Posterior cingulate gyrus (tissue), 11 donors: ENCODE measurements at places on chromosomes 5 and 9.

DNA sequence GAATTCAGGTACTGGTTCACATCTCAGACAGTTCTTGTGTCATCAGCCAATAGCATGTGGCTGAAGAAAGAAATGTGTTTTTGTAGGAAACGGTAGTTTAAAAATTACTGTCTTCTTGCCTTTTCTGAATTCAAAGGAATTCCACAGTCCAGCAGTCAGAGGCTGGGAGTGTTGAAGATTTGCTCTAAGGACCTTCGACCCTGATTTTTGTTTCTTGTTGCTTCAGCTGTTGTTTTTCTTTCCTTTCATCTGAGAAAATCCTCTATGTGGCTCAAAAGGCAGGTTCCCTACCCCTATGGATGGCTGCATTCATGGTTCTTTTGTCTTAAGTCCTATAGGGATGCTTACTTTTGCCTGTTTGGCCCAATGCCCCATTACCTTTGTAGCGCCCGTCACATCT is 304.9 kb downstream of the TMEM167A start:
- no peak for DNase-seq

DNA sequence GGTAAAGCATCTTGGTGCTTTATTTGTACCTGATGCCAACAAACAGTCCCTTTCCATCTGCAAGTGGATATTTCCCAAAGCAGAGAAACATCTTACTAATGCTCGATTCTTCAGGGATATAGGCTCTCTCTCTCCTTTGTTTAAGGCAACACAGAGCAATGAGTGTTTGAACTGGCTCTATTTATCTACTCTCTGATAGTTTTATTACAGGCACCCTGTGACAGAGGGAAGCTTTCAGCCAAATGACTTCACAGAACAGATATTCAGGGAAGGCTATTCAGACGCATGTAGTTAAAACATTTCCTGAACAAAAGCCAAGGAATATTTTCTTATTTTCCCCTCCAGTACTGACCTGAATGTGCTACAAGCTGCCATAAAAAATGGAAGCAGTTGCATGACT is 141.8 kb downstream of the YIPF5 start:
- no peak for DNase-seq

GRCh38 chr5:114152656-114153360 is 209.1 kb upstream of the KCNN2 start:
- no peak for DNase-seq

- DNase-seq, result no peak
These were observed 80.4 kb downstream of the CAAP1 start for GRCh38 chr9:26812217-26812616.

DNA sequence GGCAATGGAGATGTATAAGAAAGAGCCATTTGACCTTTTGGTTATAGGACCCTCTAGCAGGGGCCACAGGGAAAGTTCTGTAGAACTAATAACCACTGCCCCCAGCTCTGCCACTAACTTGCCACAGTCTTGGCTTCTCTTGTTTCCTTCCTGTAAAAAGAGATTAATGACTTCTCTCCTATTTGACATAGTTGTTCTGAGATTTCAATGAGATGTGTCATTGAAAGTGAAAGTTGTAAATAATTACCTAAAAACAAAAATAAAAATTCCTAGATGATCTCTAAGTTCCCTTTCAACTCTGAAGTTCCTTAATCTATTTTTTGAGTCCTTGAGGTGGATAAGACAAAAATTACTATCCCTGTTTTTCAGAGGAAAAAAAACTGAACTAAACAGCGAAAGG is 1.4 kb upstream of the KIF12 start:
- DNase-seq, result no peak

GRCh38 chr9:93178851-93179786 is 4.8 kb upstream of the WNK2 start:
- no peak for DNase-seq

GRCh38 chr5:31343946-31344345 is 150.5 kb downstream of the CDH6 start:
- no peak for DNase-seq

- no peak for DNase-seq
These were observed 44.3 kb downstream of the NUP214 start for GRCh38 chr9:131169563-131170240.

- no peak for DNase-seq
These were observed 13.7 kb upstream of the FAM120AOS start for GRCh38 chr9:93467062-93467416.

- no peak for DNase-seq
These were observed 111.3 kb upstream of the PAPPA start for GRCh38 chr9:116042321-116042720.

GRCh38 chr5:42840269-42840668 is 28.6 kb upstream of the SELENOP start:
- DNase-seq, result no peak

DNA sequence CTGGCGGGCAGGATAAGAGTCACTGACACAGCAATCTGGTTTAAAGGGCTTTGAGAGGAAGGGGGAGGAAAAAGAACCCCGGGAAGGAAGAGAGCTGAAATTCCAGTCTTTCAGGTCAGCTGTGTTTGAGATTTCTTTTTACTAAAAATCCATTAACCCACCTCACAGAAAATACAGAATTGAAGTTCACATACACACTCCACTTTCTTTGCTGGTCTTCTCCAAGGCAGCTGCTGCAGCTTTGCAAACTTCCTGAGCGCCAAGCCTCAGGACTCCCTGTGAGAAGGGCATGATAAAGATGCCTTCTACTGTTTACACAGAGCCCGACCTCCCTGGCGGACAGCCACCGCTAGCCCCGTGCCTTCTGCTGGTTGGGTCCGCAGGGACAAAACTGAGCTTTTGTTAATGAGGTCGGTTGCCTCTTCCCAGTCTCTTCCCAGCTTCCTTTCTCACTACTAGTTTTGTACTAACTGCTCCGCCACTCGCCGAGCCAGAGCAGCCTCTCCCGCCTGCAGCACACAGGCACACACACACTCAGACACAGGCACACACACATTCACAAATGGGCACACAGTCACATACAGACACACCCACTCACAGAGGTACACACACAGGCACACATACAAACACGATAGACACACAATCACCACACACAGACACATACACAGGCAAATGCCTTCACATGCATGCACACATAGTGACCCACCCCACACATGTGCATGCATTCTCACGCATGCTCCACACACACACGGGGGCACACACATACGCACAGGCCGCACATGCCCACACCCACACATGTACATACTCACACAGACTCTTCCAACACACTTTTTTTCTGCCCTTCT is at the start of gene FREM1:
Gene FREM1, minus strand, starts transcription at position 468 of the 845 bp plus-strand sequence. CDS start 41,451 bp downstream, outside the sequence.
- peak; percentile 4 for DNase-seq

DNA sequence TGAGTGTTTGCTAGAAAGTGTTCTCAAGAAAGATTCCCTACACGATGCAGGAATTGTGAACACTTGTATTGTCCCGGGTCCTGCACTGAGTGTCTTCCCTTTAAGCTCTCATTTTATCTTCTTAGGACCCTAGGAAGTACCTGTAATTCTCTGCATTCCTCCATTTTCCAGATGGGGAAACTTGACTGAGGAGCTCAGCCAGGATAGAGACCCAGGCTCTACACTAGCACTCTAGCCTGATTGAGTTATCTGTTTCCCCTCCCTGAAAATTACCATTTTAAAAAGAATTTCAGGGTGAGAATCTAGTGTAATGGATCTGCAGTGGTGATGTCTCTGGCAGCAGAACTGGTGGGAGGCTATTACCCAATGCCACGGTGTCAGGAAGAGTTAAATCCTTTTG is 453.9 kb downstream of the KDM4C start:
- no peak for DNase-seq

GRCh38 chr5:130871346-130872086 is 293.5 kb downstream of the HINT1 start:
- no peak for DNase-seq

DNA sequence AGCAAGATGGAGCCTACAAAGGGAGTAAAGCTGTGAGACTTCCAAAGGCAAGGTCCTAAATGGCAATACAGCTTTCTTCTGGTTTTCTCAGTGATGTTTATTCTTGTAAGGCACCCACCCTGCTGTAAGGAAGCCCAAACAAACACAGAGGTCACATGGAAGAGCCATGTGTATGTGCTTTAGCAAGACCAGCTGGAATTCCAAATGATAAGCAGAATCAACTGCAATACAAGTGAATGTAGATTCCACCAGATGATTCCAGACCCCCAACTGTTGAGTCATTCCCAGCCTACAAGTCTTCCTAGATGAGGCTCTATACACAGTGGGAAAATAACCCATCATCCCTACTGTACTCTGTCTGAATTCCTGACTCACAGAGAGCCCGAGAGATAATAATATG is 122.8 kb downstream of the DEPDC1B start:
- no peak for DNase-seq

- DNase-seq, result no peak
These were observed 165.9 kb downstream of the ALDH1A1 start for GRCh38 chr9:72786948-72787347.

DNA sequence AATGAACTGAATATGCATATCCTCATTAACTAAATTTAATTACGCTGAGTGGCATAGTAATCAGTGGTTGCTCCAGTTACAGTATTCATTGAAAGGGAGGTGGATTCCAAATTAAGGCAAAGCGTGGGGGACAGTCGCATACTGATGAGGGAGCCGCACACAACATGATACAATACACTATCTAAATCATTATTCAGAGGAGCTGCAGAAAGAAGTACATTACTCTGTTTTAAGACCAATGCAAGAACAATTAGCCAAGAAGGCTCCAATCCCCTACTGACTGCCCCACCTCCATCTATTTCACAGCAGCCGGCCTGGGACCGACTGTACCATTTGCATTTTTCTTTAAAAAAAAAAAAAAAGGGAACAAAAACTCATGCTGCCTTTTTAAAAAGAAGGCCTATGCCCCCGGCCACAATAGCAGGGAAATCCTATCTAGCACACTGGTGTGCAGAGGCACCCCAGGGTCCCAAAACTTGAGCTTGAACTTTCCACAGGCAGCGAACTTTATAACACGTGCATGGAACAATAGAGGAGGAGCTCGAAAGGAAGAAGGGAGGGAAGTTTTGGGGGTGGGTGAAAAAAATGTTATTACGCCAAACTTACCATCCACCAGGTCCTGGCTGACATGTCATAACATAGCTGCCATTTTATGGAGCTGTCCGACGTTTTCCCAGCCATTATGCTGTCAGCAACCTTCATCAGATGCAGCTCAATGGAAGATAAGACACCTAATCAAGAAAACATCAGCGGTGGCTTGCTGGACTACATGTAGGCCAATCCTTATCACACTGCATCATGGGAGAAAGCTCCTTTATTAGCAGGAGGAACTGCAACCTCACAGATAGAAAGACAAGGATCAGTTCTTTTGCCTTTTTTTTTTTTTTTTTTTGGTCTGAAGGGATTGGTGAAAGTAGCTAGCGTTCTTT is 161.6 kb downstream of the ZDHHC21 start:
- DNase-seq, result no peak

DNA sequence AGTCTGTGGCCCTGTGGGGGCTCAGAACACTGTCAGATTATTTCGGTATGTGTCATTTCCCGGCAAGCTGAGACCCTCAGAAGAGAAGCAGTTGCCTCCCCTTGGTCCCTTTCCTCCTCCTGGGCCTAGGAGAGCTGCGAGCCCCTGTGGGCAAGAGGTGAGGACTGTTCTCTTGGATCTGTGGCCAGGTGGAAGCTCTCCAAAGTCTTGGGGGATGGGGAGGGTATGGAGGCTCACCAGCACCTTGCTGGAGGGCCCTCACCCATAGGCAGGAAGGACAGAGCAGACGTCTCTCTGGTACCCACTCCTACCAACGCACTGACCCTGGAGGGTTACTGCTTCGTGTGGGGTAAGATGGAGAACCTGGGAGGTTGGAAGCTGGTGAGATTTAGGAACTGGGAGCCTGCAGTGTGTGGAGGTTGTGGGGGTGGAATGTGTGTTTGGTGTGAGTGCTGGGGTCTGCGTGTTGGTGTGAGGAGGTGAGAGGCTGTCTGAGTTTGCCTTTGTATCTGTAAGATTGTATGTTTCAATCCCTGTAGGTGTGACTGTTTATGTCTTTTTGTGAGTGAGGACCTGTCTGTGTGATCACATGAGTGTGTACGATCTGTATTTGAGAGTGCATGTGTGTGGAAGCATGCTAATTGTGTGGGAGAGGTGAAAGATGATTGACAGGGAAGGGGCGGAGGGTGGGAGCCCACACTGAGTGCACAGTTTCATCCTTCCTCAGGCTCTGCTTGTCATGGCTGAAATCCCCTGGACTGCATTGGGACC is 52.4 kb upstream of the PSD2 start:
- no peak for DNase-seq

- DNase-seq, result no peak
These were observed 412.1 kb downstream of the TMEM38B start for GRCh38 chr9:106106396-106106795.

- DNase-seq, result peak; percentile 84
These were observed 7.3 kb upstream of the C5orf58 start for GRCh38 chr5:170225326-170226128.

GRCh38 chr9:132168347-132168746 is 6.5 kb downstream of the NTNG2 start:
- DNase-seq, result no peak

- DNase-seq, result no peak
These were observed 104.8 kb upstream of the SIMC1 start for GRCh38 chr5:176133289-176133870.

DNA sequence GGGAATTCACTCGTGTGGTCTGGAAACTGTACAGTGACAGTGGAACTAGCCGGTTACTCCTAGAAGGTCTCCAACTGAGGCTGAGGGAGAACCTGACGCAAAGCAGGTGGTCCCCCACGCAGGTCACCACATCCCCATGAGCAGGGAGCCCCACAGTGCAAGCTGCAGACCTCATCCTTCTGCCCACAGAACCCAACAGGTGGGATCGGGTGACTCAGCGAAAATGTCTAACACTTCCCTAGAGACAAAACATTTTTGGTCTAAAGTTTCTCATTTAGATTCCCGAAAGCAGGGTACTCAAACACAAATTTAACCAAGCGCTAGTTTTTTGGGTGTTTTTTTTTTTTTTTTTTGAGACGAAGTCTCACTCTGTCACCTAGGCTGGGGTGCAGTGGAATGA is 62.4 kb upstream of the RETREG1 start:
- no peak for DNase-seq

DNA sequence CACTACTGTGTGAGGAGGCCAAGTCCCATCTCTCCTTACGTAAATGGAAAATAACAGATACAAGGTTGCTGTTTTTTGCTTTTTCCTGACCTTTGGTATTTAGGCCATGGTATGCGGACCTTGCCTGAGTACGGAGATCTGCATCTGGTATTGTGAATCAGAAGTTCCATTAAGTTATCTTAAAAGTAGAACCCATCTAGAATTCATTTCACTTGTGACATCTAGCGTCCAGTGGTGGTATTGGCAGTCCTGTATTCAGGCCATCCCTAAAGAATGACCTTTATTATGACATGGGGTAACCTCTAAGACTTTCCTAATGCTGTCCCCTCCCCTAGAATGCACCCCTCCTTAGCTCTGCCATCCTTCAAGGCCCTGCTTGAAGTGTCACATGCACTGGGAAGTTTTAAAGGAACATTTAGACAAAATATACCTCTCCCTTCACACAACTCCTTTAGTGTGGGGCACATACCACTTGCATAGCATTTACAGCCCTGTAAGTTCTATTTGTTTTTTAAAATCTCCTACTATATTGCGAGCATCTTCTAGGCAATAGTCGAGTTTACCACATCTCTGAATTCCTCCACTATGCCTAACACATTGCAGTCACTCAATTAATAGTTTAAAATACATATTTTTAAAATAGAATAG is 1.9 kb upstream of the SPDL1 start:
- no peak for DNase-seq

GRCh38 chr5:62603934-62604333 is 25.3 kb downstream of the LRRC70 start:
- DNase-seq, result no peak

GRCh38 chr5:4859500-4860235 is 280.5 kb upstream of the ADAMTS16 start:
- no peak for DNase-seq

GRCh38 chr9:96242811-96243210 is 59.2 kb downstream of the HSD17B3 start:
- no peak for DNase-seq

GRCh38 chr5:43769571-43770355 is 166.8 kb downstream of the NNT start:
- DNase-seq, result no peak
